ENCODE measurements at places on chromosomes 3 and 15. TPM values are rescaled to one million over a fixed set of nuclear protein-coding genes. Genes with fewer than 3 reads are reported as not detected.

LIPH gene
- total RNA-seq, result not detected

TBC1D2B gene
- total RNA-seq, result 65.7 TPM

DLL4 gene
- not detected for total RNA-seq

PGBD4 gene
- total RNA-seq, result 2.6 TPM

ZDHHC23 gene
- 2.7 TPM for total RNA-seq

SLC22A14 gene
- not detected for total RNA-seq

DNA sequence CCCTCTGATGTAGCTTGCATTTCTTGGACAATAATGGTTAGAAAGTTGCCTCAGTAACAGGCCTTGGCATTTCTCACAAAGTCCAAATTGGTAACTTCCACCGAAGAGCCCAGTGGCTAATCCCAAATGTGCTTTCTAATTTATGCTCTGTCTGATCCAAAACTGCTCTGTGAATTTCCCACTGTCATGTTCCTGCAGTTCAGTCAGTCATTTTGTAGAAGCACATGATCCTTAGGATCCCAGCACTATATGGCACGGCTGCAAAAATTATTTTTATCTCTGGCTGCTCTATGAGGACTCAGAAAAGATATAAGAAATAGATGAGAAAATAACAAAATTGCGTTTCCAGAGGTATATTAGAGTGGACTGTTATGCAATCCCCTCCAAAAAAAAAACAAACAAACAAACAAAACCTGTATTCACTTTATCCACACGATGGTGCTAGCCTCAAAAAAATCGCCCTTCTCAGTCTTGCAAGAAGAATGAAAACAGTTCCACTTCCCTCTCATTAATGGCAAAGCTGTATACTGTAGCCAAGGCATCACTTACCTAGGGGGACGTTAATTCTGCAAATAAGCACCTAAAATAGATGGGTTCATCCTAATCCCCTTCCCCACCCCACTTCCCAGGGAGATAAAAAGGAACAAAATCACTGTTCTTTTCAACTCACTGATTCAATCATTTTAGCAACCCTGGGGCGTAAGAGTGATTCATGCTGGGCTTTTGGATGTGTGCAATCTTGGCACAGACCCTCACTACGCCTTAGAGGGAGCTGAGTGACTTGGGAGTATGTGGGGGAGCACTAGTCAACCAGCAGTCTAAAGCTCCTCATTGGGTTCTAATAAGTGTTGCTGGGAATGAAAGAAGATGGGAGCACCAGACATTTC, 61.3 kb downstream of the TMCO5A start:
- H3K27me3 ChIP-seq, result peaks cover 13% of the 10 kb centered on the region
- no peak overlapping the region for H3K4me3 ChIP-seq
- H3K4me1 ChIP-seq, result no peaks in the 10 kb centered on the region

DNA sequence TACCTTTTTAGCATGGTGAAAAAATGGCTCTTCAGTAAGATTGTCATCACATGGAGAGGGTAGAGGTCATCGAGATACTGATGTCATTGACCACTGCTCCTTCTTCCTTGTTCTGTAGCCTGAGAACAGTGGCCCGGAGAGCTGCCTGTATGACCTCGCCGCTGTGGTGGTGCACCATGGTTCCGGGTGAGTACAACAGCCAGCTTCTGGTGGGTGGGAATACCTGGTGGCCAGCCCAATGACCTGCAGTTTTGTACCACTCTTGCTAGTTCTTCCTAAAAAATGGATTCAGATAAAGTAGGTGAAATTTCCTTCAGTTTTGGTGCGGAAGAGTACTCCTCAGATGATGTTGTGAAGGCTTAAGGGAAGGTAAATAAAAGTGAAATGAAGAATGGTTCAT, 8.4 kb upstream of the FBXL22 start:
- H3K4me1 ChIP-seq, result peaks cover 35% of the 10 kb centered on the region
- no peak overlapping the region for H3K4me3 ChIP-seq
- no peaks in the 10 kb centered on the region for H3K27me3 ChIP-seq
- DNase-seq, result no peak

DNA sequence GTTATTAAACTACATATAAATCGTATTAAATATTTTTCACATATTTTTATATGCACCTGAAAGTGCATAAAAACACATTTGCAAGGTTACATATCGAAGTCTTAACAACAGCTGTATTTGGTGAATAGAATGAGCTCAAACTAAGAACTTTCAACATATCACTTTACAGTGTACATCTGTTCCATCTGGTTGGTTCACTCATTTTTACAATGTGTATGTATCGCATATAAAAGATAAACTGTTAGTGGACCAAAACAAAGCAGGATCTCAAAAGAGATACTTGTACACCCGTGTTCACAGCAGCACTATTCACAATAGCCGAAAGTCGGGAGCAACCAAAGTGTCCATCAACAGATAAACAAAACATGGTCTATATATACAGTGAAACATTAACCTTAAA, 55.8 kb downstream of the TBL1XR1 start:
- H3K4me3 ChIP-seq, result no peak overlapping the region
- no peak for DNase-seq
- peak overlapping the region; percentile 39 for H3K27ac ChIP-seq
- H3K36me3 ChIP-seq, result peaks cover 38% of the 10 kb centered on the region

DNA sequence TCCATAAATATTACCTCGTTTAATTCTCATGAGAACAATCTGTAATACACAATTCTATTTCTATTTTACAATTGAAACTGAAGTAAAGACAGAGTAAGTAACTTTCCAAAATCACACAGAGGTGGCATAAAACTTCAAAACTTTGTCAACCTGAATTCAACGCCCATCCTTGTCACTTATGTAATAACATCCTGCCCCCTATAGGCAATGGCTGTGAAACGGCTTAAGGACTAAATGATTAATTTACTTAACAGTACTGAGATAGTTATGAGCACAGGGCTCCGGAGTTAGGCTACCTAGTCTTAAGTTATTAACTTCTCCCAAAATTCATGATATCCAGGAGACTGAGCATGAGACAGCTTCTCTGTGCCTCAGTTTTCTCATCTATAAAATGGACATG, 293.1 kb upstream of the CHRM5 start:
- DNase-seq, result peak; percentile 13
- H3K4me3 ChIP-seq, result no peak overlapping the region
- H3K27me3 ChIP-seq, result peaks cover 18% of the 10 kb centered on the region
- H3K27ac ChIP-seq, result no peak overlapping the region

DNA sequence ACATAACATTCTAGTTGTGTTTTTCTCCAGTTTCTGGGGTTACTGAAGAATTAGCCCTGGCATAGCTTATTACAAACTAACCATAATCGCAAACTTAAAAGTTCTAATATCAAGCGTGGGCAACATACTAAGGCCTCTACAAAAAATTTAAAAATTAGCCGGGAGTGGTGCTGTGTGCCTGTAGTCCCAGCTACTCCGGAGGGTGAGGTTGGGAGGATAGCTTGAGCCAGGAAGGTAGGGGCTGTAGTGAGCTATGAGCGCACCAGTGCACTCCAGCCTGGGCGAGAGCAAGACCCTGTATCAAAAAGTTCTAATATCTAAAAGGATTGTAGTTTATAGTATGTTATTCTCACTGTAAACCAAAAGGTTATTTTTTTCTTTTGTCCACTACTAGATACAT, 1.1 kb downstream of the OIP5 start:
- H3K4me3 ChIP-seq, result peak overlapping the region; percentile 92
- H3K27ac ChIP-seq, result no peak overlapping the region
- H3K4me1 ChIP-seq, result peaks cover 15% of the 10 kb centered on the region
- DNase-seq, result no peak
- peaks cover 18% of the 10 kb centered on the region for H3K36me3 ChIP-seq

- no peak overlapping the region for H3K27ac ChIP-seq
- H3K36me3 ChIP-seq, result no peaks in the 10 kb centered on the region
- DNase-seq, result no peak
- no peak overlapping the region for H3K4me3 ChIP-seq
- H3K27me3 ChIP-seq, result peaks cover 16% of the 10 kb centered on the region
These were observed 132.5 kb downstream of the ARNT2 start for GRCh38 chr15:80536716-80537115.

DNA sequence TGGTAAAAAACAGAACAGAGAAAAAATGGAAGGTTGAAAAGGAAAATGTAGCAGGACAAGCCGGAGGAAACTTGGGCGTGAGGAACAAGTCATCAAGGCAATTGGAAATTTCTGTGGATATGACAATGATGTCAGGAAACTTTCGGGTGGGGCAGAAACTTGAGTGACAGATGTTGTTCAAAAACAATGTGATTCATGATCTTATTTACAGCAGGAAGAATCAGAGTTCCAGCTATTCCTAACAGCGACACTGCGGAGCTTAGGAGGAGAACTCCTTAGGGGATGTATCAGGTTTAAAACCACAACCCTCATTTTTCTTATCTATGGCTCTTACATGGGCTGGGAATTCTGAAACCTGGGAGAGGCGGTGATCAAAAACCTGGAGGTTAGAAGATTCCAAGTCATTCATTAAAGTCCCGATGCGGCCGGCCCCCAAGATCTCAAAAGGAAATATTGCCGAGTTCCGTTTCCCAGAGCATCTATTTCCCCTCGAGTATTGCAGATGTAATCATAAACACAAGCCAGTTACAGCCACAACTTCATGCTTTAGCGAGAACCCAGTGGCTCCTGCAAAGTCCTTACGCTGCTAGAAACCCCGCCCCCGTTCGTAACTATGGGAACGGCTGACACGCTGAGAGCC, 659 bp upstream of the ARRDC4 start:
- no peaks in the 10 kb centered on the region for H3K36me3 ChIP-seq
- no peak for DNase-seq
- H3K4me3 ChIP-seq, result peak overlapping the region; percentile 69
- H3K27me3 ChIP-seq, result no peaks in the 10 kb centered on the region

- no peak overlapping the region for H3K27ac ChIP-seq
- H3K4me3 ChIP-seq, result no peak overlapping the region
- no peaks in the 10 kb centered on the region for H3K4me1 ChIP-seq
- DNase-seq, result peak; percentile 15
- no peaks in the 10 kb centered on the region for H3K27me3 ChIP-seq
These were observed 8.1 kb downstream of the PGBD4 start for GRCh38 chr15:34109797-34110663.

GRCh38 chr3:22239011-22239410, 488.0 kb upstream of the ZNF385D start:
- H3K4me1 ChIP-seq, result no peaks in the 10 kb centered on the region
- no peak overlapping the region for H3K27ac ChIP-seq
- DNase-seq, result no peak
- no peaks in the 10 kb centered on the region for H3K36me3 ChIP-seq

DNA sequence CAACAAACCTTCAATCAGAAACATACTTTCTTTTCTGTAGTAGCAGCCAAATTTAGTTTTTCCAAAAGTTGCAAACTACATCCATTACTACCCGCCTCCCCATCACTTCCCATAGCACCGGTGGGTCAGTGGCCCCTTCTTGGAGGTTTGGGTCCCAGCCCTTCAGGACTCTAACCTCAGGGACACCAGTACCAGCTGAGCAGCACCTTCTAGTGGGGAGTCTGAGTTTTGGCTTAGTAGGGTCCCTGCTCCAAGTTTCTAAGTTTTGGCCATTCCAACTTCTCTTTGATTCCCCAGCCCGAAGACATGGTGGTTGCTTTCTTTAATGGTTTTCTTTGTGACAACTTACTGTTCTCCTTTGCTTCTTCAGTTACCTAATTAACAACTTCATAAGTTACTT, 160.6 kb downstream of the ECT2 start:
- no peak for DNase-seq
- no peaks in the 10 kb centered on the region for H3K36me3 ChIP-seq
- H3K27ac ChIP-seq, result no peak overlapping the region

GRCh38 chr3:33956206-33956605, 157.8 kb downstream of the PDCD6IP start:
- H3K27me3 ChIP-seq, result no peaks in the 10 kb centered on the region
- H3K4me3 ChIP-seq, result no peak overlapping the region
- H3K27ac ChIP-seq, result no peak overlapping the region
- no peaks in the 10 kb centered on the region for H3K36me3 ChIP-seq

- H3K4me3 ChIP-seq, result no peak overlapping the region
- no peaks in the 10 kb centered on the region for H3K36me3 ChIP-seq
- no peak overlapping the region for H3K27ac ChIP-seq
- DNase-seq, result no peak
These were observed 193.8 kb downstream of the CNTN3 start for GRCh38 chr3:74420538-74421124.

GRCh38 chr3:124413989-124414598, 316.2 kb upstream of the UMPS start:
- H3K27me3 ChIP-seq, result peaks cover 5% of the 10 kb centered on the region
- H3K27ac ChIP-seq, result no peak overlapping the region
- DNase-seq, result no peak
- no peak overlapping the region for H3K4me3 ChIP-seq

GRCh38 chr15:62928242-62928999, 114.1 kb upstream of the TPM1 start:
- no peak overlapping the region for H3K27ac ChIP-seq
- no peaks in the 10 kb centered on the region for H3K4me1 ChIP-seq
- peaks cover 21% of the 10 kb centered on the region for H3K27me3 ChIP-seq
- no peaks in the 10 kb centered on the region for H3K36me3 ChIP-seq
- no peak overlapping the region for H3K4me3 ChIP-seq

All from activated CD8-positive, alpha-beta T cell treated with anti-CD3 and anti-CD28 coated beads for 36 hours (primary cell).